ENCODE measurements at places on chromosomes 2 and 18.

DNA sequence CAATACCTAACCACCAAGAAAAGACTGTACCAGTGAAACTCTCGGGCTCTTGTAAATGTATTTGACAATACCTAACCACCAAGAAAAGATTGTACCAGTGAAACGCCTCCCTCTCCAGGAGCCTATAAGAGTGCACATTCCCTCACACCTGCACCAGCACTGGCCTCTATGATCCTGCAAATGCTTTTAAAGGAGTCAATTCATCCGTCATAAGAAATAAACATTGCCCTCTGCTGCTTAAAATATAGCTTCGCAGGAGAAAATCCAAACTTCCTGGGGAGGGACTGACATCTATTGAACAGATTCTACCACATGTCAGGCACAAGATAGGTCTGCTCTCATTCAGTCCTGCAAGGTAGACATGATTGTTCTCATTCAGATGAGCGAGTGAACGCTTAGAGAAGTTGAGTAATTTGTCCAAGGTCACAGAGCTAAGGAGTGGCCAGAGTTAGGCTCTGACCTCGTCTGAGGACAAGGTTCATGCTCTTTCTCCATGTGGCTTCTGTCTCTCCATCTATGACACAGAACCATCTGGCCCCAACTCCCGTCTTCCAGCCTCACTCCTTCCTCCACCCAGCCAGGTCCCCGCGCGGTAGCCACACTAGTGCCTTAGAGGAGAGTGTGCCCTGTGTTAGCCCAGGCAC is 38.7 kb downstream of the MCFD2 start:
- no peak for DNase-seq

DNA sequence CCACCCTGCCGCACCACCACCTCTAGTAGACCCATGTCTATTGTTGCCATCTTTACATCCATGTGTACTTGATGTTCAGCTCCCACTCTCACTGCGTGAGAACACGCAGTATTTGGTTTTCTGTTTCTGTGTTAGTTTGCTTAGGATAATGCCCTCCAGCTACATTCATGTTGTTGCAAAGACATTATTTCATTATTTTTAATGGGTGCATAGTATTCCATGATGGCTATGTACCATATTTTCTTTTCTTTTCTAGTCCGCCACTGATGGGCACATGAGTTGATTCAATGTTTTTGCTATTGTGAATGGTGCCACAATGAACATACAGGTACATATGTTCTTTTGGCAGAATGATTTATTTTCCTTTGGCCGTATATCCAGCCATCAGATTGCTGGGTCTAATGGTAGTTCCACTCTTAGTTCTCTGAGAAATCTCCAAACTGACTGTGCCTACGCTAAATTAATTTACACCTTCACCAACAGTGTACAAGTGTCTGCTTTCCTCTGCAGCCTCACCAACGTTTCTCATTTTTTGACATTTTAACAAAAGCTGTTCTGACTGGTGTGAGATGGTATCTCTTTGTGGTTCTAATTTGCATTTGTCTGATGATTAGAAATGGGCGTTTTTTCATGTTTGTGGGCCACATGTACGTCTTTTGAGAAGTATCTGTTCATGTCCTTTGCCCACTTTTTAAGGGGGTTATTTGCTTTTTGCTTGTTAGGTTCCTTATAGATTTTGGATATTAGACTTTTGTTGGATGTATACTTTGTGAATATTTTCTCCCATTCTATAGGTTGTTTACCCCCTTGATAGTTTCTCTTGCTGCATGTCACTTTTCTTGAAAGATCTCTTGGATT is 10.5 kb upstream of the ZNF513 start:
- no peak for DNase-seq

- DNase-seq: no peak
Measured at GRCh38 chr2:171173087-171173486, 12.4 kb upstream of the TLK1 start.

DNA sequence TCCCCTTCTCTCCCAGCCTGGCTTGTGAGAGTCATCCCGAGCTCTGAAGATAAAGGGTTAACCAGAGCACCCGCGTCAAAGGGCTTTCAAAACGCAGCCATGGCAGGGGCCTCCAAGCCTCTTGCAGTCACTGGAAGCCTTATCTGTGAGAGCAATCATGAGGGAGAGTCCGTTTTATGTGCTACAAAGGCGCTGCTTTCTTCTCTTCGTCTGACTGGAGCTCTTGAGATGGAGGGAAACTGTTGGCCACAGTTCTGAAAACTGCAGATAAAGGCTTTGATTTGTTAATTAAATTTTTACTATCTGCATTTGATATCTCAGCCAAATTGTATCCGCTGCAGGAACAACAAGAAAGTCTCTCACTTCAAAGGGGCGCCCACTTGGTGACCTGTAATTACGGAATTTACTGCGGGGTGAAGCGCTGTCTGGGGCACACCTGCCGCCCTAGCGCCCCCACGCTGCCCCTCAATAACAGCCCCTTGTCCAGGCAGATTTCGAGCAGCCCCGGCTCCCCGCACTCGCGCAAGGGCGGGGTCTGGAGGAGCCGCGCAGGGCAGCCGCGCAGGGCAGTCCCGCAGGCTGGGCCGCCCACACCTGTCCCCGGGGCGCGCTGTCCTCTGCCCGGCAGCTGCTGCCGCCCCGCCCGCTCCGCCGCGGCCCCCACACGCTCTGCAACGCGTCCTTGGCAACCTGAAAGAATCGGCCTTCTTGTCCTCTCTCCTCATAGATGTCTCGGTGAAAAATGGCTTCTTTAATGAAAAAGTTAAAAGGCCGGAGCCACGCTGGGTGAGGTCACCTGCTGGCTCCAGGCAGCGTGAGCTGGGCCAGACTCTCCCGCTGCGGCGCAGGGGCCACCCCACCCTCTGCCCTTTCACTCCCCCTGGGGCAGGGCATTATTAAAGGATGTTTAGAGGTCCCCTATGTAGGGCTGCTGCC is 217.9 kb downstream of the VAPA start:
- DNase-seq: no peak

- DNase-seq: no peak
Measured at GRCh38 chr2:7825591-7826312, 856.1 kb upstream of the ID2 start.

DNA sequence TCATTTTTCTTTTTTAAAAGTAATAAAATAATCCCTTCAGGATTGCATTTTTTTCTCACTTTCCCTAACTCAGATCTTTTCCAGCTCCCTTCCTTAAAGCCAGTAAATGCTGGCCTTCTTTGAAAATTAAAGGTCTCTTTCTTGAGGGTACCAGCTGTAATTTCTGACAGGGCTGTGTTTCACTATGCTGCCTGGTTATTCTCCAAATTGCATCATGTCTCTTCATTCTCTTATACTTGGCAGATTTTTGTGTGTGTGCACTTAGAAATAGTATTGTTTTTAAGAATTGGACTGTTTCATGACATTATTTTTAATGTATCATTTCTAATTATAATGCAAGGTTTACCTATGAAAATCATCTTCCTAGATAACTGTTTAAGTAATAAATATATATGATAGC is 72.0 kb upstream of the EPB41L5 start:
- DNase-seq: no peak

GRCh38 chr2:99949530-99949929 is 192.9 kb downstream of the AFF3 start:
- no peak for DNase-seq

- DNase-seq: no peak
Measured at GRCh38 chr18:70920840-70921374, 632.1 kb downstream of the SOCS6 start.

DNA sequence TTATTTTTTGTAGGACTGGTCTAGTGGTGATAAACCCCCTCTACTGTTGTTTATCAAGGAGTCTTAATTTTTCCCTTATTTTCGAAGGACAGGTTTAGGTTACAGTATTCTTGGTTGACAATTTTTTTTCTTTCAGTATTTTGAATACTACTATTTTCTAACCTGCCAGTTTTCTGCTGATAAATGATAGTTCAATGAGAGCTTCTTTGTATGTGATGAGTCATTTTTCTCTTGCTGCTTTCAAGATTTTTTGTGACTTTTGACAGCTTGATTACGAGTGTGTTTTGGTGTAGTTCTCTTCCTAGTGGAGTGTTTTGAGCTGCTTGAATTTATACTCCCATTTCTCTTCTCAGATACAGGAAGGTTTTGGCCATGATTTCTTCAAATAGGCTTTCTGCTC is 77.5 kb downstream of the ACSL3 start:
- no peak for DNase-seq

DNA sequence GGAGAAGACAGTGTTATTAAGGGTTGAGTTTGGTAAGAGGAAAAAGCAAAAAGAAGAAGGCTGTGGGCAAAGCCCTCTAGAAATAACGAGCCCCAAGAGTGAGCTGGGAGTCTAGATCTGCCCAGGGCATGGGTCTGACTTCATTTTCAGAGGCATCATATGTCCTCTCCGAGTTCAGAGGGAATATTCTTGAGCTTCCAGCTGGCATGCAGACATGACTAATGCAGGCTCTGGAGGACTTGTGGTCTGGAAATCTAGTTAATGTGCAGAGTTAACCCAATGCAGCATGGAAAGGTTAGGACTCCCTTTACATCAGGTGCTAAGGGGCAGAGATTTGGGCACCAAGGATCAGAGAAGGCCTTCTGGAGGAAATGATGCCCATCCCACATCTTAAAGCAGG is 7.3 kb downstream of the ACMSD start:
- no peak for DNase-seq

- no peak for DNase-seq
Measured at GRCh38 chr2:170335351-170335750, 157.4 kb downstream of the MYO3B start.

GRCh38 chr18:75784390-75784789 is 356.9 kb upstream of the SMIM21 start:
- no peak for DNase-seq

GRCh38 chr2:233801357-233802131 is 23.4 kb downstream of the MROH2A start:
- no peak for DNase-seq

- no peak for DNase-seq
Measured at GRCh38 chr2:142944264-142944663, 66.8 kb downstream of the KYNU start.

GRCh38 chr2:217510771-217511291 is 492.0 kb downstream of the TNS1 start:
- DNase-seq: peak; percentile 47

GRCh38 chr18:46314011-46314410 is 209.8 kb downstream of the HAUS1 start:
- DNase-seq: no peak

DNA sequence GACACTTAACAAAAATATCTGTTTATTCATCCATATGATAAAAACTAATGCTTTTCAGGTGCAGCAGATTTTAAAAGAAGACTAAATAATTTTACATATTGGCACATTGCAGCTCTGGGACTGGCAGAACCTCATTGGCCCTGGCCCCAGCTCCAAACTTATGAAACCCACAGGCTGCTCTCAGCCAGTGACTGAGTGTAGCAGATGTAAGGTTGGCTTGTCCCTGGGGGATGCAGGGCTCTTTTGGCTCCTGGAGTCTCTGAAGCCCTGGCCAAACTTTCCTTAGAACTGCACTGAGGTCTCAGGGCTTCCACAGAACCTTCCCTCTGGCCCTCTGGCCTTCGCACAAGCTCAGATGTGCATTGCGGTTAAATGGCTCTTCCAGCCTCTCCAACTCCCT is 725.0 kb upstream of the SOX11 start:
- DNase-seq: no peak

- DNase-seq: no peak
Measured at GRCh38 chr18:28606686-28607085, 429.8 kb upstream of the CDH2 start.

DNA sequence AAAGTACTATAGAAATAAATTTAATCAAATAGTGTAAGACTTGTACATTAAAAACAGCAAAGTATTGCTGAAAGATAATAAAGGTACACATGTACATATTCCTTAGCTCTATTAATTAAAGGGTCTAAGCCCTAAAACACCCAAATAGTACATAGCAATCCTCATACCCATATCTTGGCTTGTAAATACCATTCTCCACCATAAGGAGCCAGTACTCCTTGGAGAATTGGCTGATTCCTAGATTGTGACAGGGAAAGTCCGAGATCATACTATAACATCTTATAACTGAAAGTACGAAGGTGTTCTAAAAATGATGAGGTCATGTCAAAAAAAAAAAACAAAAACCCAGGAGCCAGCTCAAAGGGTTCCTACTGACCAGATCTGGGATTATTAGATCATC is 614.6 kb downstream of the SUCLG1 start:
- no peak for DNase-seq

DNA sequence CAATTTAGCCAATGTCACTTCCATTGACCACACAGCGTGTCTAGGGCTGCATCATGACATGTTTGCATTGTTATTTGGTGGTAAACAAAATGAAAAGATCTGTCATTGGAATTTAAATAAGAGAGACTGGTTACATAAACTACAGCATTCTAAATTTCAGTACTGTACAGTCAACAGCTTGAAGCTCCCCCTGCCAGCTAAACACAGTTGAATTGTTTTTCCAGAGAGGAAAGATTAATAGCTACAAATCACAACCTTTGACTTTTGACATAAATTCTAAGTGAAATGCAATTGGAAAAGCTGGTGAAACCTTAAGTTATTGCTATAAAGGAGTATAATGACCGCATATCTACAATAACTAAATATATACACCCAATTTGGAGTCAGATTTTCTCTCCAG is 1600.0 kb upstream of the ACVR2A start:
- DNase-seq: no peak

DNA sequence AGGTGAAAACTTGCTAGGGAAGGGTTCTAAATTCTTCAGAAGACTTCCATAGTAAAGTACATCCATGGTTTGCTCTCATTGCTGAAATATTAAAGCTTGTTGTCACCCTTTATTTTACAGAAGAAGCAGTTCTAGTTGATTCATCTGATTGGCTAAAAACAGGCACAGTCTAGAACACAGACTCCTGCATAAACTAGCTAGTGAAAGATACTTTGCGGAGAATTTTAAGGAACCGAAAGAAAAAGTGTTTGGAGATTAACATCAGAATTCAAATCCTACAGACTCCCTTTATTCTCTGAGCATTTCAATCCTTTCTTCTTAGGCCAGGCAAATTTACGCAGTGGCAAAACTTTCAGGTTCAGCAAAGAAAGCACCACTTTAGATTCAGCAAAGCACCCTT is 1076.5 kb upstream of the ZEB2 start:
- DNase-seq: no peak

- DNase-seq: no peak
Measured at GRCh38 chr2:157229572-157229971, 27.9 kb upstream of the GALNT5 start.

DNA sequence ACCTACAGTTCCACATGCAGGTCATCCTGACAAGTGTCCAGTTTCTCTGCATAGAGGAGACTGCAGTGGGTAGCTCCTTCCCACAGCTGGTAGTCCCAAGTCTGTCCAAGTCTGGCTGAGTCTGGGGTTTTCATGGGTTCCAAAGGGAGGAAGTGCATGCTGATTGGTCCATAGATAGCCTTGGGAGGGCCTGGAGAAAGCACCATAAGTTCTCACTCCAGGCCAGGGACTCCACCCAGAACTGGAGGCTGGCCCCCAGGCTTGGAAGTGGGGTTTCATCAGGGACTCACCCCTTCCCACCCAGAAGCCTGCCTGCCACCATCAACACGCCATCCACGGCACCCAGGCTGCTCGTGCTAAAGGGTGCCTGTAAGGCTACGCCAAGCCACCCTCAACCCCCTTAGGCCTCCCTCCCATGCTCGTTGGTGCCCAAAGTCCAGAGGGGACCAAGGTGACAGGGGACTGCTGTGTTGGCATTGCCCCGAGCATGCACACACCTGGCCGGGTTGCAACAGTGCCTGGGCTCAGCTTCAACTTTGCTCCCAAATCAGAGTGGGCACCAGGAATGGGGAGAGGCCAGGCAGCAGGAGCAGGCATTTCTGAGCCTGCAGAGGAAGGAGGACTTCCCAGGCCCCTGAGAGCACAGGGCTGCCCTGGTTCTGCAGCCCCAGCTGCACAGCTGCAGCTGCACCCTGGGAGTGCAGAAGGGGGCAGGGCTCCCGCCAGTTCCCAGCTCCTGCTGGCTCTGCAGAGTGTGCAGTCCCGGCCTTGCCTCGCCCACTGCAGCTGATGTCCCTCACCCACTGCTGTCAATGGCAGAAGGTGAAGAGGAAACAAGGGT is 116.5 kb upstream of the MAP2 start:
- peak; percentile 65 for DNase-seq
